ENCODE measurements at places on chromosomes 2 and 18. TPM values are rescaled to one million over a fixed set of nuclear protein-coding genes. Genes with fewer than 3 reads are reported as not detected.

The KANSL1L gene
- 30.9 TPM for total RNA-seq

The GALNT3 gene
- 2.6 TPM for total RNA-seq

The PAX3 gene
- 0.05 TPM for total RNA-seq

The IL36G gene
- 0.24 TPM for total RNA-seq

The TBR1 gene
- 0.05 TPM for total RNA-seq

The ZAP70 gene
- total RNA-seq, result 160 TPM

The HOXD12 gene
- not detected for total RNA-seq

The KIAA2012 gene
- 0.19 TPM for total RNA-seq

The SERPINB10 gene
- 1.7 TPM for total RNA-seq

The NAPG gene
- total RNA-seq, result 26.7 TPM
